ENCODE measurements at places on chromosomes 13 and 19.

- DNase-seq, result no peak
Measured at GRCh38 chr19:41930322-41930722, 2.1 kb upstream of the ERFL start.

DNA sequence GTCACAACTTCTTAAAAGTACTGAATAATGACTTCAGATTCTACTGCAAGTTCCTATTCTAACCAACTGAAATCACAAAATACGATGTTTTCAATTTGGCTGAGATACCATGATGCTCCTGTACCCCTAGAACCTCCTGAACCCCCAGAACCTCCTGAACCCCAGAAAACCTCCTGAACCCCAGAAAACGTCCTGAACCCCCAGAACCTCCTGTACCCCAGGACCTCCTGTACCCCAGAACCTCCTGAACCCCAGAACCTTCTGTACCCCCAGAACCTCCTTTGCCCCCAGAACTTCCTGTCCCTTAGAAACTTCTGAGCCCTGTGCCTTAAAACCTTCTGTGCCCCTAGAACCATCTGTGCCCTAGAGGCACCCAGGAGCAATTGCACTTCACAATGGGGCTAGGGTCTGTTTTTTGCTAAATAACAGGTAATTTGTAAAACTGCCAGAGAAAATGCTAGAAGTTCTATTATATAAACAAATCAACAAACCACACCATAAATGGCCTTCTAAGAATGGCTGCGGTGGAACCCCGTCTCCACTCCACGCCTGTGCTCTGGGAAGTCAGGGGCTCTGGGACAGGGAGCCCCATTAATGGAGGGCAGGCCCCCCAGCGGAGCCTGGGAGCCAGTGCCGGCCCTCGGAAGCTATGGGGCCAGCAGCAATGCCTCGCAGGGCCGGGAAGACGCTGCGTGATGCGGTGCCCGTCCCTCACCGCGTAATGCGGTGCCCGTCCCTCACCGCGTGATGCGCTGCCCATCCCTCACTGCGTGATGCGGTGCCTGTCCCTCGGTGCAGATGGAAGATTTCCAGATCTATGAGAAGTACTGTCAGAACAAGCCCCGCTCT lies 21.3 kb upstream of the F7 start:
- no peak for DNase-seq

- DNase-seq, result no peak
Measured at GRCh38 chr13:80562433-80563156, 221.7 kb upstream of the SPRY2 start.

DNA sequence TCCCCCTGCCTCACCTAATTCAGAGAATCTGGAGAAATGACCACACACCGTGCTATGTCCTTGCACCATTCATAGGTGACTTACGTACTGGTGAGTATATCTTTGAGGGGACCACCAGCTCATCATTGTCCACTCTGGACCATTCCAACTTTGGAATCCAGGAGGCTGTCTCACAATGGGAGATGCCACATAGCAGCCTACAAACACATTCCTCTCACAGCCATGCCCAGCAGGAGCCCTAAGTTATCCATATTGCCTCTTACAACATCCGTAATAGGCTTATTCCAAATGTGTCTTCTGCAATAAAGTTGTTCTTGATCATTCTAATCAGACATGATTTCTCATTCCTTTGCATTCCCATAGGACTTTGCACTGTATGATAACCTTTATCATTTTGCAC lies 436.7 kb downstream of the EFNB2 start:
- no peak for DNase-seq

GRCh38 chr13:23592596-23592995 lies 22.4 kb downstream of the TNFRSF19 start:
- no peak for DNase-seq

GRCh38 chr13:113992276-113993005 lies 18.6 kb upstream of the C13orf46 start:
- no peak for DNase-seq
